ENCODE measurements at places on chromosomes 1 and 21.

DNA sequence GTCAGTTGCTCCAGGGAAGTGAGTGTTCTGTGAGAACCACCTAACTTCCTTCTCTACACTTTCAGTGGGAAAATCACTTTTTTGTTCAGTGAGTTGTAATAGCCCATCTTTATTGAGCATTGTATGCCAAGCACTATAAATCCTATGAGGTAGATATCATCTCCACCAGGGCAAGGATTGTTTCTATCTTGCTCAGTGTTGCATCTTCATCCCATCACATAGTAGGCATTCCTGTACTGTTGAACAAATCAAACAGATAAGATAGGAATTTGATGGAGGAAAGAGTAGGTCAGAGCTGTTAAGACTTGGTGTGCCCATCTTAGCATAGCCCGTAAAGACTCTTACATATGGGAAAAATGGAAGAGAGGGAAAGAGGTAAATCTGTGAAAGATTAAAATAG lies 2.9 kb upstream of the PIGV start:
- DNase-seq = no peak

GRCh38 chr1:44283524-44284173 lies 70.4 kb downstream of the DMAP1 start:
- DNase-seq = no peak

DNA sequence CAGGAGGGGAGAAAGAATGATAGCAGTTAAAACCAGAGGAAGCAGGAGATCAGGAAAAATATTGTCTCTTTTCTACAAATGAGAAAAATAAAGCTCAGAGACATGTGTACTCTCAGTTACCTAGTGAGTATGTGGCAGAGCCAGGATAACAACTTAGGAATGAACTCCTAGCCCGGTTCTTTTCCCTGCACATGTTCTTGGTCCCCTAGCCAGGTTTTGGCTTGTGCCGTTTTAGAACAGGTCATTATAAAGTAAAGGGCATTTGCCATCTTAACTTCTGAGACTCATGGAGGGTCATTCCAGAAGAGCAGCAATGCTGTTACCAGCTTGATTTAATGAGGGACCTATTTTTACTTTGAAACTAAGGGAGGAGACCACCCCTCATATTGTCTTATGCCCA lies 48.1 kb upstream of the DAB1 start:
- DNase-seq = no peak

- no peak for DNase-seq
These were observed 3.6 kb downstream of the UBXN11 start for GRCh38 chr1:26302733-26303405.

GRCh38 chr1:180266275-180267210 lies 36.5 kb downstream of the LHX4 start:
- no peak for DNase-seq

DNA sequence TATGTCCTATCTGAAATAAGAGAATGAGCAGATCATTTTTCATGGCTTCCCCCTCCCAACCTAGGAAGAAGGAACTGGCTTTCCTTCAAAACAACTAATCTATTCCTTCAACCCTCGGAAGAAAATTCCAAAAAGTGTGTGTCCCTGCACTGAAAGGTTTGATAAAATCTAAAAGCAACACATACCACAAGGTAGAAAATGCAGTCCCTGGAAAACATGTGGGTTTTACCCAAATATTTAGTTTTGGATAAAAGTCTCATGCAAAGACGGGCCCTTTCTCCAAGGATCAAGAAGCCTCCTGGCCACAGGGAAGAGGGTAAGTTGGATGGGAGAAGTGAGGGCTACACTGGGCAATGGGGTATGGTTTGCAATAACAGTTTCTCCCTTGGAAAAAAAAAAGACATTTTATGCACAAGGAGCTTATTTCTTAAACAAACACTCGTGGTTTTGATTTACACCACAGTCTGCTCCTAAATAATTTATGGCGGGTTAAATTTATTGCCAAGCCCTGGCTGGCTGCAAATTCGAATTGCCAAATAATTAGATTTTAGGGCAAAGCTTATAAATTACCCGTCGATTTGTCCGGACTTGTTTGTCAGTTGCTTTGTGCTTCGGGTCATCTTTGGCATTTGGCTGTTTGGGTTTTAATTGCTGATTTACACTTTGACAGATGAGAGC lies 28.9 kb downstream of the ERI3 start:
- DNase-seq = peak; percentile 20

GRCh38 chr1:178947677-178947981 lies 76.8 kb upstream of the ANGPTL1 start:
- no peak for DNase-seq

GRCh38 chr1:81113688-81114087 lies 687.0 kb upstream of the ADGRL2 start:
- DNase-seq = peak; percentile 20
